ENCODE measurements at places on chromosomes 2 and 18.
A peak's percentile ranks its signal among the peaks of the same experiment; 100 is the strongest.

DNA sequence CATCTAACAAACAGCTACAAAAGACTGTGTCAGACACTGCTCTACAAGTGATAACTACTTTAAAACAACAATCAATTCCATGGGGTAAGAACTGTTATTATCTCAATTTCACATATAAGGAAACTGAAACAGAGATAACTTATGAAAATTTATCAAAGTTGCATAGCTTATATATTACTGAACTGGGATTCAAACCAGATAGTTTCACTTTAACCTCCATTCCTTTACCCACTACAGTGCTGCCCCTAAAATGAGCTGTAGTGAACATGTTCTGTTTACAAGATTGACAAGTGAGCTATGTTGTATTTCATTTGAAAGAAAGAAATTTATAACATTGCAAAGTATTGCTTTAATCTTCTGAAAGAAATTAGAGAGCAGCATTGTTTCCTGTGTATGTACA is 14.1 kb upstream of the GCG start:
- no peak for DNase-seq

- no peak for DNase-seq
Measured at GRCh38 chr18:45540125-45540524, 75.2 kb upstream of the SLC14A2 start.

DNA sequence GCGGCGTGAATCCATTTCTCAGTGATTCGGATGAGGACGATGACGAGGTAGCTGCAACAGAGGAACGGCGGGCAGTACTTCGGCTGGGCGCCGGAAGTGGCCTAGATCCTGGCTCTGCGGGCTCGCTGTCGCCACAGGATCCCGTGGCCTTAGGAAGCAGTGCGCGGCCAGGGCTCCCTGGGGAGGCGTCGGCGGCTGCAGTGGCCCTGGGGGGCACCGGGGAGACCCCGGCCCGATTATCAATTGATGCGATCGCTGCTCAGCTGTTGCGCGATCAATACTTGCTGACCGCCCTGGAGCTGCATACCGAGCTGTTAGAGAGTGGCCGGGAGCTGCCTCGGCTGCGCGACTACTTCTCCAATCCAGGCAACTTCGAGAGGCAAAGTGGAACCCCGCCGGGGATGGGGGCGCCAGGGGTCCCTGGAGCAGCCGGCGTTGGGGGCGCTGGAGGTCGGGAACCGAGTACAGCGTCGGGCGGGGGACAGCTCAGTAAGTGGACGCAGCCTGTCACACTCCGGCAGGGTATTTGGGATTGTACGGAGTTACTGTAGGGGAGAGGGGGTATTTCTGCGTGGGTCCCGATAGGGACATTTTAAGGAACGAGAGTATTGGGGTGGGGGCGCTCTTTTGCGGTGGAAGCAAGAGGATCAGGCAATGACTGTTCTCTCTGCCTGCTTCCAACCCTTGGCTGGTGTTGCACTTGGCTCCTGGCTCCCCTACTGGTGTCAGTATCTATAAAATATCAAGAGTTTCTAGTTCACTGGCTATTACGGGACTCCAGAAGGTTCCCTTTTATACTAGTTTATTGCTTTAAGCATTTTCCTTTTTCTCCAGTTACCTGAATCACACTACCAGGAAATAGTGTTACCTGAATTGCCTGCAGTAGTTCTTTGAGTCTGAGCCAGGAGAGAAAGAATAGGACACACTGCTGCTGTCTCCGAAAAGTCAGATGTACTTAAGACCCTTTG is 772 bp downstream of the RELCH start:
- DNase-seq: peak; percentile 43

DNA sequence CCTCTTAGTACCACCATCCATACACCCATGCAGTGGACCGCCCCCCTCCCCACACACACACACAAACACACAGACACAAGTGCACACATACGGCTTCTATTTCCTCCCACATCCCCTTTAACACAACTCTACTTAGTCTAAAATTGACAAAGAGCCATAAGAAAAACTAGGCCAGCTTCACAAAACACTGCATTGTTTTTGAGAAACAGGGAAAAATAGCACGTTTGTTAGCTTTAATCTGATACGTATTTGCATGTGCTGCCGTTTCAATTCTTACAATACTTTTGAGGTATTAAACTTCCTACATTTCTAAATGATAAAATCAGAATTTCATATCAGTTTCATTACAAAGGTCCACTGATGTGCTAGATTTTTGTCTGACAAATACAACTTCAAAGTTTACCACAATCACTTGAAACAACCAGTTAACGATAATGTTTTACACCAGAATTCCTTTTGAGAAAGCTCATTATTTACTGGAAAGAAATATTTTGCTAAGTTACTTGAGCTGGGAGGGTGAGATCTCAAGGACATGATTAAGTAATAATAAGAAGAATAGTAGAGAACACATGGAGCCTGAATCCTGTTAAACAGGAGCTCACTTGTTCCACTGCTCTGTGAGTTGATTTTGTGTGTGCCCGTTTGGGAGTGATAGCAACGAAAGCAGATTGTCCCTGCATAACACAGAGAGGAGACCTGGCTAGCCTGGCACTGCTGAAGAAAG is 74.5 kb downstream of the MOGAT1 start:
- DNase-seq: no peak

- no peak for DNase-seq
Measured at GRCh38 chr18:45384962-45385315, 230.3 kb upstream of the SLC14A2 start.

DNA sequence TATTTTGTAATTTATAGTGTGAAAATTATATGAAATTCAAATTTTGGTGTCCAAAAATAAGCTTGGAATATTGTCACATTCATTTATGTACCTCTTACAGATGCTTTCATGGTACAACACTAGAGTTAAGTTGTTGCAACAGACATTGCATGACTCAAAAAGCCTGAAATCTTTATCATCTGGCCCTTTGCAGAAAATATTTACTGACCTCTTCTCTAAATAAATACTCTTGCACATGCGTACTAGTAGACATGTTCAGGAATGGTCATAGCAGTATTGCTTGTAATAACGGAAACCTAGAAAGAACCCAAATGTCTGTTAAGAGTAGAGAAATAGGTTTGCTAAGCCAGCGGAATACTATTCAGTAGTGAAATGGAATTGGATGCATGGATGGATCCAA is 60.4 kb downstream of the GALNT1 start:
- DNase-seq: no peak

- no peak for DNase-seq
Measured at GRCh38 chr2:207513551-207514257, 16.1 kb upstream of the CREB1 start.

DNA sequence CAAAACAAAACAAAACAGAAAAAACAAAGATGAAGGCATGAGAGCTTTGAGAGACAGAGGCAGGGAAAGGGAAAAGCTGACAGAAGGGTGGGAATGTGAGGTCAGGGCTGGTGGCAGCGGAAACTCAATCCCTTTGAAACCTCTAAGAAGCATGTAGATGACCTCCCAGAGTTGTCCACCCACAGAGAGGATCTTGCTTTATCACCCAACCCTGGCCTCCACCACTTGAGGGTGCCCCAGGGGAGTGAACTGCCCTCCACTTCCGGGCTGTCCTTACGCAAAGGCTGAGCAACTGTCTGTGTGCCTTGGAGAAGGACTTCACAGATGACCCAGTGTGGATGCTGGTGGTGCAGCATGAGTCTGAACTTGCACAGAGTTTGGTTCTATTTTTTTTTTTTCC is 26.7 kb downstream of the PDCL3 start:
- DNase-seq: no peak

- DNase-seq: peak; percentile 89
Measured at GRCh38 chr18:48879008-48879431, 71.7 kb downstream of the SMAD7 start.

GRCh38 chr2:163185160-163185559 is 346.6 kb upstream of the KCNH7 start:
- DNase-seq: no peak

DNA sequence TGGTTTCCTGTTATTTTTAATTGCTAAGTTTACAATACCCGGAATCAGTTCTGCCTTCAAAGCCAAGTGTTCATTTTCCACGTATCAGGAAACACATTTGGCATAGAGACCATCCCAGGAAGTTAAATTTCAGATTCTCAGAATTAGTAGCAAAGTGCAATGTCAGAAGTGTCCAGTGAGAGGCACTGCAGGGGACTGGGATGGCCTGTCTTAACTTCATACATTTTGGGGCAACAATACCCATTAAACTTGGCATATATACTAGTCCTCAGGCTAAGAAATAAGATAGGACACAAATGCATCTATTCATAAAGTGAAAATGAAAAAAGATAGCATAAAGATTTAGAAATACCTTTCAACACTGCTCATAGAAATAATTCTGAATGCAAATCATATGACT is 1.5 kb upstream of the IL1RL2 start:
- DNase-seq: no peak

GRCh38 chr2:120267348-120267747 is 14.7 kb downstream of the RALB start:
- no peak for DNase-seq

- no peak for DNase-seq
Measured at GRCh38 chr2:10417551-10418335, 30.4 kb downstream of the ODC1 start.

DNA sequence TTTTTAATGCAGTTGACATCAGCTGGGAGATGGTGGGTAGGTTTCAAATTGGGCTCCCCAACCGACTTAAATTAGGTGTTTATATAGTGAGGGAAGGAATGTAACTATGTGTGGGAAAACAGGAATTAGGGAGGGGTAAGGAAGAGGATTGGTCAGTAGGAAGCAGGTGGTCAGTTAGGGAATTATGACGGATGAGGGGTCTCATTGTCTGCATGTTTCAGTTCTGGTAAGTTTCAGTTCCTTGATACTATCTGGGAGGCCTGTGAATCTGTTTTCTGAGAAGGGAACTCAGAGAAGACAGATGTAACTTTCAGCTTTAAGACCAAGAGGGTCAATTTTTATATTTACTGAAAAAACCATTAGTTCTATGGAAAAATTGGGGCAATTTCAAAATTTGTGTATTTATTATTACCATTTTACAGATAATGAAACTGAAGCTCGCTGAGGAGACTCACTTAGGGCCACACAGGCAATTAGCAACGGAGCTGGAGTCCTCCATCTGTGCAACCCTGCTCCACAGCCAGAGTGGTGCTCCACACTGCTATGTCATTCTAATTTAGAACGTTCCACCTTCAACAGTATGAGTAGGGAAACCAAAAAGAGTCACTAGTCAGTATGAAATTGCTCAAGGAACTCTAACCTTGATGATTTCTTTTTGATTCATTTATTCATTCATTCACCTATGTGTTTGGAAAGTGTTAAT is 36.0 kb upstream of the CCDC195 start:
- no peak for DNase-seq

- no peak for DNase-seq
Measured at GRCh38 chr2:209431701-209432100, 7.9 kb downstream of the MAP2 start.

DNA sequence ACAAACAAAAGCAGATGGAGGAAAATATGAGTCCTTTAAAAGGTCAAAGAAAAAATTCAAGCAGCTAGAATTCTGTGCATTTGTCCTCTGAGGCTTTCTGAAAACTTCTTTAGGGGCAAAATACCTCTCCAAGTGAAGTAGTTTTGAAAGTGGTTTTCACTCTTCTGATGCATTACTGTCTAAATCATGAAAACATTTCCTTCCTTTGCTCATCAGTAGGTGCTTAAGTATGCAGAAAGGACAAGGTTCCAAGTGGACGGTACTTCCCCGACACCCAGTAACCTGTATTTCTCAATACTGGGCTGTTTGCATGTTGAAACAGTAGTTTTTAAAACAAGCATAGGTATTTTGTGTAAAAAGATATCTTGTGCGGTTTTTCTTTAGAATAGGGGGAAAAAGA is 189.1 kb upstream of the ERBB4 start:
- no peak for DNase-seq

DNA sequence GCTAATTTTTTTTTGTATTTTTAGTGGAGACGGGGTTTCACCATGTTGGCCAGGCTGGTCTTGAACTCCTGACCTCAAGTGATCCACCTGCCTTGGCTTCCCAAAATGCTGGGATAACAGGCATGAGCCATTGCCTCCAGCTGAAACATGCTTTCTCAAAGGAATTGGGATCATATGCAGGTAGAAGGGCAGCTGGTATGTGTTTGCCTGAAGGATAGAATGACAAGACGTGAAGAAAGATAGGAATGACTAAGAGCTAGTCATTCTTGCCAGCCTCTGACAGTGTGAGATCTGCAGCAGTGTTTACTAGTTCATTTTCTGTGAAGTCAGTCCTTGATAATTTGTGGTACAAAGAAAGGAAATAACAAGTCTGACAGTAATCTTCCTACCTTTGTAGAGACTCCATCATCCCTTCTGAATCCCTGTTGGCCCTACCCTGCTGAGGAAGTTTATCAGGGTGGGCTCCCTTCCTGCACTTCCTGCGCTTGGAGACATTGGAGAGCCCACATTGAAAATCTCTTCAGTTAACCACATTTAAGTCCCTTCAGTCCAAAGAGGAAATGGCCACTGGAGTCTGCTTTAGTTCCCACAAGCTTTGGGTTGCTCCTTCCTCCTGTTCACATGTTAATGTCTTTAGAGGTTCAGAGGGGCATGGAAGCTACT is 14.7 kb downstream of the CFLAR start:
- no peak for DNase-seq

- no peak for DNase-seq
Measured at GRCh38 chr2:216486708-216487107, 11.9 kb upstream of the RPL37A start.

- DNase-seq: no peak
Measured at GRCh38 chr18:48486754-48487153, 52.1 kb upstream of the CTIF start.

- no peak for DNase-seq
Measured at GRCh38 chr18:74652392-74652988, 54.8 kb downstream of the ZNF407 start.

DNA sequence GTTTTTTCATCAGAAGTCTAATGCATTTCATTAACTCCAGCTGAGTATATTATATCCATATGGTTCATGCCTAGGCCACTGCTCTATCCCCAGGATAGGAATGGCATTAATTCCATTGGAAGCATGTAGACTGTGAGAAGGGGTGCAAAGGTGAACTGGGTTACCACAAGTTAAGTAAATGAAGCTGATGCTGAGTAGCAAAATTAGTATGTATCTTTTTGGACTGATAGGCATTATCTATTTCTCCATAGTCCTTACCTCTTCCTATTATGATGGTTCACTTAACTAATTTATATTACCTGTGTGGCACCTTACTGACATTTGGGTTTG is 24.9 kb downstream of the UBE2E3 start:
- no peak for DNase-seq

DNA sequence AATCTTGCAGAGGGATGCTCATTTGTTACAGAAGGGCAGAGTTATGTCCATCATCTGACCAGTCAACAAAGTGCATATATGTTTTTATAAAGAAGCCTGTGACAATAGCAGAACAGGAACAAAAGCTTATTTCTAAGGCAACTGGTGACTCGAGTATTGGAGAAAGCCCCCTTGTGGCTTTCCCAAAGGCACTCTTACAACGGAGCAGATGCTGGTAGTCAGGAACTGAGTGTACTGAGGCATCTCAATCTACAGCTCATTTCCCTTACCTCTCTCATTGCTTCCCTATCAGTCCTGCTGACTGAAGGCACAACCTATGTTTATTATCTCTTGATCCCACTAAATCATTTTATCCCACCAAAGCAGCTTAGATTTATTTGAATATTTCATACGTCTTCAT is 557.1 kb upstream of the CHAC2 start:
- DNase-seq: no peak

Data from upper lobe of left lung (tissue), 6 donors.